Cortex of kidney (tissue), 1 donor: ENCODE measurements at places on chromosomes 7 and 10.

- no peak for DNase-seq
Measured at GRCh38 chr10:128173386-128173785, 47.2 kb upstream of the MKI67 start.

DNA sequence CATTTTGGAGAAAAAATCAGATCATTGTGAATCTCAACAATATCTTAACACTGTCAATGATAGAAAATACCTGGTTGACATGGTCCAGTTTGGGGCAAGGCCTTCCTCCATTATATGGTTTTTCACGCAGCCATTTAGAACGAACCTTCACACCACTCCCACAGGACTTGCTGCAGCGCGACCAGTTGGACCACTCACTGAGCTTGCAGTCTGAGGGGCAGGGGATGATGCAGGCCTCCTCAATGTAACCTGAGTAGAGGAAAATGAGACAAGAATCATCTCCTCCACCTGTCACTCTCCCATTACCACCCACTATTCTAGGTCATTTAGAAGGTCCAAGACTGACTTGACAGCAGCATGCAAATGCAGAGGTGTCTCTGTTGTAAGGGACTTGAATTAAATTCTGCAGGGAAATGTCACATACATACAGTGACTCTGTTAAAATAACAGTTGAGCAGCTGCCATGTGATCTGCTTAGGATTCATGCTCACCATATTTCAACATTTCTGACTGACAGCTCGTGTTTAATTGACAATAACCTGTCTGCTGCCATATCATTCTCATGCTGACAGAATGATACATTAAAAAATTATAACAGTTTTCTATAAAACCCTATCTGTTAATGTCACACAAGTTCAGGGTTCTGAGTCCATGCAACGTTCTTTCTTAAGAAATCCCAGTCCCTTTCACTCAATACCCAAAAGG, 403.0 kb downstream of the THSD7A start:
- DNase-seq: no peak

DNA sequence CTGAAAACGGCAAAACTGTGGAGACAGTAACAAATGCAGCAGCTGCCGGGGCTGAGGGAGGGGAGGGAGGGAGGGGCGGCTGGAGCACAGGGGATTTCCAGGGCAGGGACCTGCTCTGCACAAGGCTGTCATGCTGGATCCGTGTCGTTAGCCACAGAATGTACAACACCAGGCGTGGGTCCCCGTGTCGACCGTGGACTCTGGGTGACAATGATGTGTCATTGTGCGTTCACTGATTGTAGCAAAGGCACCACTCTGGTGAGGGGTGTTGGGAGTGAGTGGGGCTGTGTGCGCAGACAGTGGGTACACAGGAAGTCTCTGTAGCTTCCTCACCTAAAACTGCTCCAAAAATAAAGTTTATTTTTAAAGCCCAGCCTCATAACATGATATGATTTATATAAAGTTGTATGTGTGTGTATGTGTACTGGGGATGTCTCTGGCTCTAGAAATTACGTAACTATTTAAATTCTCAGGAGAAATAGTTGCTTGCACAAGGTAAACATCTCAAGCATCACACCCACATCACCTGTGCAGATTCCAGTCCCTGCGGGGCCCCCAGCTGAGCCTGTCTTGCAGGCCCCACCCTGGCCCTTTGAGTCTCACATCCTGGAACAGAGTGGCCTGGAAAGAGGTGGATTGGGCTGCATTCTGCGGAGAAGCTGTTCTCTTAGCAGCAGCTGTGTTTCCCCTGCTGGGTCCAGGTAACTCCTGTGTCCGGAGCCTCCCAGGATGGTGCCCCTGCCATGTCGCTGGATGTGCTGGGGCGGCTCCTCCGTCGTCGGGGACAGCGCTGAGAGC, 135.7 kb downstream of the DYNC2I1 start:
- no peak for DNase-seq

DNA sequence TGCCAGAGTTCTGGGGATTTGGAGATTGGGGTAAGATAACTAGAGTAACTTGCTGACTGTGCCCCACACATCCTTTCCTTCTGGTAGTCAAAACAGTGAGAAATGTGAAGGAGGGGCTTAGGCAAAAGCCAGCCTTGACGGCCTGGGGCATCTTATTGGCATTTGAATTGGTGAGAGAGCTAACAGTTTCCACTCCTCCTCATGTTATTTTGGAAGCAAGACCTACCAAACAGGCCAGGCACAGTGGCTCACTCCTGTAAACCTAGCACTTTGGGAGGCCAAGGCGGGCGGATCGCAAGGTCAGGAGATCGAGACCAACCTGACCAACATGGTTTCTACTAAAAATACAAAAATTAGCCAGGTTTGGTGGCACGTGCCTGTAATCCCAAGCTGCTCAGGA, 596.6 kb downstream of the GRM8 start:
- DNase-seq: no peak

GRCh38 chr10:88212069-88212468, 348.6 kb downstream of the PTEN start:
- no peak for DNase-seq

DNA sequence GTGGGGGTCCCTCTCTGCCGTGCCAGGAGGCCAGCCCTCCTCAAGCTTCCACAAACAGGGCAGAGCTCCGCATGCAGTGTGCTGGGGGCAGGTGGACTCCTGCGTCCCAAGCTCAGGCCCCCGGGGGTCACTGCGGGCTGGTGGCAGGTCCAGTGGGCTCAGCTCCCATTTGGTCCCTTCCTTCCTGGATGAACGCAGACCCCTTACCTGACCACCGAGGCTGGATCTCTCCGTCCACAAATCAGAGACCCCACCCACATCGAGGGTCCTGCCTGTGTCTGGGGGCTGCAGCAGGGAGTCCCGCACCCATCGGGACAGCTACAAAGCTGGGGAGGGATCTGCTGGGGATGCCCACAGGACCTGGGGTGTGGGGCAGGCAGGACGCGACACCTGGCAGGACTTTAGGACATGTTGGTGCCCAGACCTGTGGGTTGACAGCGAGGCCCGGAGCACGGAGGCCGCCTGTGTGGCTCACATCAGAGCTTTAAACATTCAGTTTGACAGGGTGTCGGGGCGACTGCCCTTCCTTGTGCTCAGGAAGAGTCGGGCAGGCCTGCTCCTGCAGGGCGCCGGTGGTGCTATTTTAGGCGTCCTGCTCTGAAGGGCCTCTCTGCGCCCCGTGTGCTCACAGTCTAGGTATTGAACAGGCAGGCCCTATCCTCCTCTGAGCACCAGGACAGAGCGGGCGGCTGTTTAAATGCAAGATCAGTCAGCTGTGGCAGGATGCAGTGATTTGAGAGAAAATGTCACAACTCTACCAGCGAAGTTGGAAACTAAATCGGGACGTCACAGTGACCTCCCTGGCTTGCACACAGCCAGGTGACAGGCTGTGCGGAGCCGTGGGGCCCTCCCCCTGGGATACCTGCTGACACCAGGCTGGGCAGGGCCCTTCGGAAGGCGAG, 15.9 kb upstream of the CFAP46 start:
- DNase-seq: no peak

GRCh38 chr7:158103378-158103777, 484.2 kb downstream of the PTPRN2 start:
- no peak for DNase-seq

DNA sequence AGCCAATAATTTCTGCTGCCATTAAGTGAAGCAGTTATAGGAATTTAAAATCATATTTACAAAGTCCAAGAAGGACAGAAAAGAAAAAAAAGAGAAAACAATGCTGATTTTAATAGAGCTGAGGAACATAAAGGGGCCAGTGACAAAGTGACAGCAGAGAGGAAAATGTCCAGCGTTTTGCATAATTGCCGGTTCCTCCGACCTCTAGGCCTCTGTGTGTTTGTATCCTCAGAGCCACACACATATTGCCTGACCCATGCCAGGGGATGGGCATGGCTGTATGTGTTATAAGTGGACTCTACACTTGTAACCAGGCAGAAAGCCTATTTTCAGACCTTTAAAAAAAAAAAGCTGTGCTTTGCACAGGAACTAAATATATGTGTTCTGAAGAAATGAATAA, 366.8 kb upstream of the C7orf33 start:
- no peak for DNase-seq

DNA sequence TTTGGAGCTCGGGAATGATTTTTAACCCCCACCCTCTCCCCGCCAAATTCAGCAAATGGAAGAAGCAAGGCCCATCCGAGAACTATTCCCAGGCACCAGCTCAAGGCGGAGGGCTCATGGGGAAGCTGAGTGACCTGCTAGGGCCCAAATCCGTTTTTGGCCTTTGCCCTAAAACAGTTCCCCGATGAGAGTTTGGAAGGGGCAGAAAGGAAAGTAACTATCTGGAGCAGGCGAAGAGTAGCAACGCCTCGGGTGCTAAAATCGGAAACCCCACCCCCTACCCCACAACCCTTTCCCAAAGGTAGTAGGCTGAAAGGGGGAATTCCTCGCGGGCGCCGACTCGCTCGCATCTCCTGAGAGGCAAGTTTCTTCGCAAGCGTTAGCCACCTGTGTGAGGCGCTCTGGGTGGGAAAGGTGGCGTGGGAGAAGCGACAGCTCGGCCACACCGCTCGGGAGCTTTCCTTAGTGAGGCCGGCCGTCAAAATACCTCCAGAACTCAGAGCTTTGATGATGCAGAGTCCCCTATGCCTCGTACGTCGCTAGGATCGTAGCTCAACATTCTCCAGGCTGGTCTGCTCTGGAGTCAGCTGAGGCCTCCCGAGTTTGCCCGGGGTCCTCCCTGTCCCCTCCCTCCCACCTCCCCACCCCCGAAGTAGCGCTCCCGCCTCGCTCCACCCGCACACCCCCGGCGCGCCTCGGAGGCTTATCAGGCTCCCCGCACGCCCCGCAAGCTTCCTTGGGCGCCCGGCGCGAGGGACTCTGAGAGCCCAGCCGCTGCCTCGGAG, 642 bp upstream of the PRKG1 start:
- no peak for DNase-seq

DNA sequence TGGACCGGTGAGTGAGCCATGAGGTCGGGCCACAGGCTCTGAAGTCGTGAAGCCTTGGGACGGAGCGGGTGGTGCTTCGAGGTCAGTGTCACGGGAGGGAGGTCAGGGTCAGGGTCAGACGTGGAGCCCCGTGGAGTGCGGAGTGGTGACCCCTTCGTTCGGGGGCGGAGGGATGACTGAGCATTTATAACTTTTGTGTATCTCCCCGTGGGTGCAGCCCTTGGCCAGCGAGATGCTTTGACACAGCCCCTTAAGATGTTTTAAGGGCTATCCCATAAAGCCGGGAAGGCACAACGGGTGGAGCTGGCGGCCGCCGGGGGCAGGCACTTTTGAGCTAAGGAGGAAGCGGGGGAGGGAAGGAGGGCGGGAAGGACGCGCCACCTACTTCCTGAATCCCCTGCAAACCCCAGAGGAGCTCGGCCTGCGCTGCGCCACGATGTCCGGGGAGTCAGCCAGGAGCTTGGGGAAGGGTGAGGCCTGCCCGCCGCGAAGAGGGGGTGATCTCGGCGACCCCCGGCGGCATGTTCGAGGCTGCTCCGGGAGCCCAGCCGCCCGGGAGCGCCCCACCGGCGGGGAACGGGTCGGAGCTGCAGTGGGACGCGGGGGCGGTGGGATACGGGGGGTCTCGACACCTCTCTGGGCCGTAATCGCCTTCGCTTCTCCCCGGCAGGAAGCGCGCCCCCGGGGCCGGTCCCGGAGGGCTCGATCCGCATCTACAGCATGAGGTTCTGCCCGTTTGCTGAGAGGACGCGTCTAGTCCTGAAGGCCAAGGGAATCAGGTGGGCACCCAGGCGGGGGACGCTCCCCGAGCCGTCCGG, at the start of gene GSTO1:
TSS of gene GSTO1 (plus strand) at position 400 of the 818 bp plus-strand sequence. CDS start at position 437, 37 bp downstream.
- DNase-seq: no peak
